Stimulated activated CD4-positive, alpha-beta T cell treated with anti-CD3 and anti-CD28 coated beads, Interleukin-2, amount 100 ng/mL, for 48 hours (primary cell): ENCODE measurements at places on chromosomes 5 and 9.

DNA sequence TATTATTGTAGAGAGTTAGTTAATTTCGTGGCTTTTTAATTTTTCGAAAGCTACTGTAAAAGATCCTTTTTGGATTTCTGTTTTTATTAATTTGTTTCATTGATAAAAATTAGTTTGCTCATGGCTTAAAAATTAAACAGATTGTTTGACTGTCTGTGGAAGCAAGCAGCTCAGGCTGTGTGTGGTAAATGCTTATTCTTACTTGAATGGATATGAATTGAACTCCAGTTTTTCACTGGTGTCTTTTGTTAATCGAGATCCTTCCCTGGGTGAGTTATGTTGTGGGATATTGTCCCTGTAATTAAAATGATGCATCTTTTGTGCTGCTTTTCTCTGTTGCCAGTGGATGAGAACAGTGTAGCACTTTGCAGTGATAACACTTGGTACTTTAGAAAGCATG lies 75.3 kb downstream of the PIK3R1 start:
- no peak for DNase-seq

GRCh38 chr5:58183078-58183785 lies 276.7 kb downstream of the PLK2 start:
- DNase-seq, result no peak

- DNase-seq, result no peak
Measured at GRCh38 chr5:93360436-93361088, 220.5 kb downstream of the NR2F1-AS1 start.

- DNase-seq, result no peak
Measured at GRCh38 chr9:120397453-120397852, 182.5 kb downstream of the CDK5RAP2 start.

- no peak for DNase-seq
Measured at GRCh38 chr5:117435203-117435602, 860.6 kb upstream of the SEMA6A start.

GRCh38 chr5:167513381-167513780 lies 778.1 kb upstream of the WWC1 start:
- DNase-seq, result no peak

DNA sequence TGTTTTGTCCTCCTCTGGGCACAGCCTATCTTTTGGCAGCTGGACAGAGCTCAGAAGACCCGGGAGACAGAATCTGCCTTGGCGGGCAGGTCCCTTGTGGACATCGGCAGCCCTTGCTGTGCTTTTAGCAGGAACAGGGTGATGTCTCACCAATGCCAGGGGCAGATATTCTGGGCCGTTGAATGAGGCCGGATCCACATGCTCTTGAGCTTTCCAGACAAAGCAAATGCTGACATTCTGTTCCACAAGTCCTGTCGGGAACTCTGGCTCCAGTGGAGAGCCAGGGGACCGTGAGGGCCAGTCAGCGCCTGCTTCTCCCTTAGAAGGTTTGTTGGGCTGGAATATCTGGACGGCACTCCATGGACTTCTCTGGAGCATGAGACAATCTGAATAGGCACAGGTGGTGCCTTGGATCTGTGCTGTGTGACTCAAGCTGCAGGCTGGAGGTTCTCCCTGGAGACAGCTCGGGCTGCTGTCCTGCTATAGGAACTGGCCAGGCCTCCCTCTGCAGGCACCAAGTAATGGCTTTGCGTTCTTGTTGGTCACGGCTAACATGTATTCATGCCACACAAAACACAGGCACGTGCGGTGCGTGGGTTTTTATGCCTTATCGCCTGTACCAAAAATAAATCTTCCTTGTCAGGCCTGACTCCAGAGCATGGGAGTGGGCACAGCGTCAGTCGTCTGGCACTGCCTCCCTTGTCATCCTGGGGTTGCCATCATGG lies 80.3 kb downstream of the GADD45G start:
- no peak for DNase-seq

DNA sequence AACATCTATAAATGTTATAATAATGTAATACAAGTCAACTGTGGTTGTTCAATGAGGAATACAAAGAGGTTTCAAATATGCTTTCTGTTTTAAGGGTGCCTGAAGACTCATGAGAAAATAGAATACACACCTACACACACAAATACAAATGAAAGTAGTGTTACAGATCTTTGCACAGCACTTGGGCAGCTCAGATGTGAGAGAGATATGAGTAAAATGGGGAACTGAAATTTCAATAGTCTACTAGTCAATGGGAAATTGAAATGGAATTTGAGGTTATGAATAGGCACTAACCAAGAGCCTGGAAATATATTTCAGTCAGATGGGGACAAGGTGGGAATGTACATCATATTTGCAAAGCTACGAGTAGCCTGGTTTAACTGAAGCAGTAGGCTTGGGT lies 96.6 kb downstream of the ISL1 start:
- DNase-seq, result no peak

- peak; percentile 24 for DNase-seq
Measured at GRCh38 chr5:75324791-75325190, 12.2 kb upstream of the HMGCR start.

DNA sequence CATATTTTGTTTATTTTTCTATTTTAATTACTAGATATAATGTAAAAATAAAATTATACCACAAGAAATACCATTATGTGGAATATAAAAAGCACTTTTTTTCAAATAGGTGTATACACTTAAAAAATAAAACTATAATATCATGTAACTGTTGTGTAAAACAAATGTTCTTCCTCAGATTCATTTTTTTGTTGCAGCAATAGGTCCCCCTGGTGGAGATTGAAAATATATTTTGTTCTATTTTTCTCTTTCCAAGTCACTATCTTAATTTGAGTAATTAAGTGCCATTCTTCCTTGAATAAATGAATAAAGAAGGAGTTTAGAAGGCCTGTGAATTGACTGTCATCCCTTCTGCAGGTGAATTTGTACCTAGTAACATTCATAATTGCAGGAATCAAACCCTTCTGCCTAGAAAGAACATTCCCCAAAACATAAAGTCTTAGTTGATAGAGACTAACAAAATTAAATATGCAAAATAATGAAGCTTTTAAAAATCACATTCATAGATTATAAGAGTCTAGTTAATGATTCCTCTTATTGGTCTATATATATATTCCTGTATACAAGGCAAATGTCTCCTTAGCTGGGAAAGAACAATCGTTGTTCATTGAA lies 23.4 kb downstream of the CETN3 start:
- DNase-seq, result no peak

DNA sequence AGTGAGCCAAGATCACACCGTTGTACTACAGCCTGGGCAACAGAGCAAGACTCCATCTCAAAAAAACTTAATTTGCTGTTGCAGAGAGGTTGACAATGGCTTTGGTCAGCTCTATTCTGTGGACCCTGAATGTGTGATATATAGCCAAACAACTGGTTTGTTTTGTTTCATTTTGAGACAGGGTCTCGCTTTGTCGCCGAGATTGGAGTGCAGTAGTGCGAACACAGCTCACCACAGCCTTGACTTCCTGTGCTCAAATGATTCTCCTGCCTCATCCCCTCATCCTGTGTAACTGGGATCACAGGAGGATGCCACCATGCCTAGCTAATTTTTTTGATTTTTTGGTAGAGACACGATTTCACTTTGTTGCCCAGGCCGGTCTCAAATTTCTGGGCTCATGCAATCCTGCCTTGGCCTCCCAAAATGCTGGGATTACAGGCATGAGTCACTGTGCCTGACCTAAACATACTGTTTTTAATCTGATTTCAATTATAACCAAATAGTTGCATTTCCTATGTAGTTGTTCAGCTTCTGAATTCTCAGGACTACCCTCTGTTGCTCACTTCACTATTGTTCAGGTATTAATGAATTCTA lies 9.8 kb downstream of the RNF183 start:
- no peak for DNase-seq

- DNase-seq, result no peak
Measured at GRCh38 chr5:130992095-130992494, 173.0 kb downstream of the HINT1 start.

- no peak for DNase-seq
Measured at GRCh38 chr5:80865551-80865950, 94.6 kb upstream of the RASGRF2 start.

GRCh38 chr9:97786341-97786740 lies 66.7 kb upstream of the FOXE1 start:
- no peak for DNase-seq

- DNase-seq, result no peak
Measured at GRCh38 chr5:180720486-180720885, 19.4 kb downstream of the OR2Y1 start.

- DNase-seq, result no peak
Measured at GRCh38 chr9:75990576-75991304, 100.3 kb downstream of the PCSK5 start.

DNA sequence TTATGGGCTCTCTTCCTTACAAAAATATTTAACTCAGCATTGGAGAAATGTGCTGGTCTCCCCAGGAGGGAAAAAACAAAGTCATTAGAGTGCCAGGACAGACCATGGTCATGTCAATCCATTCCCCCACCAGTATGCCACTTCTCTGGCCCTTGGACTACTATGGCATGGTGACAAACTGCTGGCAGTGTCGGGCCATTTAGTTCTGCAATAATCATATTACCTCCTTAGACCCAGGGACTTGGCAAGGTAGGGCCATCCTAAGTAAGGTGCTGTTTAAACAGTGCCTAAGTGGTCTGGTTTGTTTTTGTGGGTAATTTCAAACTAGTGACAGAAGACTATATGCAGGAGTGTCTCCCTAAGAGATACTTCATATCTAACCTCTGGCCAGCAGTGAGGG lies 177.8 kb upstream of the STK32A start:
- no peak for DNase-seq

DNA sequence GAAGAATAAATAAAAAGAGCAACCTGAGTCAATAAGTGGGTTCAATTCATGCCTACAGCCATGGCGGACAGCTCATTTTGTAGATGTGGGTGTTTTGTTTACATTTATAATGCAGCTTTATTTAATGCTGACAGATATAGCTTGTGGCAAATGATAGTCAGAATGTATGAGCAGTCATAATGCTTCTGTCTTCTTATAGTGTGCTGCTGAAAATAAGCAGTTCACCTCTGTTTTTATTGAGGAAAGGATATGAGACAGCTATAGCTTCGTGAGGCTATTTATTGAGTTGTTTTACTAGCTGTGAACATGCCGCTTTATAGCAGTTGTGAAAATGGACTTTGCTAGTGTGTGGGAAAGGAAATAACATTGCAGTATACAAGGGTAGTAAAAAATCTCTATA lies 147.4 kb downstream of the PBX3 start:
- no peak for DNase-seq

- DNase-seq, result no peak
Measured at GRCh38 chr5:1836176-1836890, 35.1 kb downstream of the NDUFS6 start.

GRCh38 chr5:151961557-151961956 lies 36.9 kb upstream of the GLRA1 start:
- DNase-seq, result no peak

- no peak for DNase-seq
Measured at GRCh38 chr5:139462586-139463276, at the start of gene ECSCR. ECSCR (minus strand) TSS chr5:139462743; CDS start chr5:139462670, 73 bp downstream.

GRCh38 chr5:98721231-98721928 lies 52.1 kb upstream of the RGMB start:
- no peak for DNase-seq

- no peak for DNase-seq
Measured at GRCh38 chr5:160159991-160160792, 40.9 kb upstream of the PWWP2A start.

DNA sequence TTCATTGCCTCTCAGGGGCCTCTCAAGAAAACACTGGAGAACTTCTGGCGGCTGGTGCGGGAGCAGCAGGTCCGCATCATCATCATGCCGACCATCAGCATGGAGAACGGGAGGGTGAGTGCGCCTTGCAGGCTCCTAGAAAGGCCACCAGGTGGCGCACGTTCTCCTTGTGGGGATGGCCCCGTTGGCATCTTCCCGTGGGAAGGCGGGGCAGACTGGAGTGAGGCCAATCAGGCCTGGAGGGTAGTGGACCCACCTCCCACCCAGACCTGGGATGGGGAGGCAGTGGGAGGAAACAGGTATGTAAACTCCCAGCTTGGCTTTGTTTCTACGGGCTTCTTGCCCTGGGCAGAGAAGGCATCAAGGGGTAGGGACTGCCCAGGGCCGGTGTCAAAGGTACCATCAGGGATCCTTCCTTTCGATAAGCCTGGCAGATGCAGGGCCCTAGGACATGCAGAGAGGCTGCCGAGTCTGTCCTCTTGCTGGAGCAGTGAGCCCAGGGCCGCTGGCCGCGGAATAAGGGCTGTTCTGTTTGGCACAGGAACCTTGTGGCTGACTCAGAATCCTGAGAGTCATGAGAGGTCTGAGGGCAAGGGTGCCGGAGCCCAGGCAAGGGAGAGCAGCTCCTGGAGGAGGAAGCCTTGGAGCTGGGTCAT lies 18.9 kb upstream of the SPTLC1 start:
- DNase-seq, result peak; percentile 78

GRCh38 chr5:173507171-173507570 lies 109.3 kb downstream of the BOD1 start:
- no peak for DNase-seq

DNA sequence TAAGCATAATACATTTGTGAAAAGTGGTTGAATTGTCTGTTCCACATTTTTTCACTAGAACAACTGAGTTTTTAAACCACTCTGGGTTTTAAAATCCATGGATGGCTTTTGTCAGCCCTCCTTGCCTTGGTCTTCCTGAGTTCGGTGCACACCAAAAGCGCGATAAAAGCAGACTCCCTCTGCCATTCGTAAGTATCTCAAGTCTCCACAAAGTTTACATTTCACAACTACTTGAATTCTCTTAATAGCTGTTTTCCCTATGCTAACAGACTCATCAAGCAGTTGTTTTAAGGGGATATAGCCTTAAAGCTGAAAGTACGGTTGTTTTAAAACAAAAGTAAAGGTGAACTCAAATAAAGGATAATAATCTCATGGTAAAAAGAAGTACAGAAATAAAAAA lies 52.9 kb downstream of the GLIS3 start:
- no peak for DNase-seq

GRCh38 chr9:128636024-128636390 lies 20.6 kb downstream of the DYNC2I2 start:
- no peak for DNase-seq

GRCh38 chr5:140633021-140633471 lies at the start of gene CD14:
CD14 (minus strand) TSS chr5:140633175; CDS start chr5:140633071, 104 bp downstream.
- DNase-seq, result no peak

DNA sequence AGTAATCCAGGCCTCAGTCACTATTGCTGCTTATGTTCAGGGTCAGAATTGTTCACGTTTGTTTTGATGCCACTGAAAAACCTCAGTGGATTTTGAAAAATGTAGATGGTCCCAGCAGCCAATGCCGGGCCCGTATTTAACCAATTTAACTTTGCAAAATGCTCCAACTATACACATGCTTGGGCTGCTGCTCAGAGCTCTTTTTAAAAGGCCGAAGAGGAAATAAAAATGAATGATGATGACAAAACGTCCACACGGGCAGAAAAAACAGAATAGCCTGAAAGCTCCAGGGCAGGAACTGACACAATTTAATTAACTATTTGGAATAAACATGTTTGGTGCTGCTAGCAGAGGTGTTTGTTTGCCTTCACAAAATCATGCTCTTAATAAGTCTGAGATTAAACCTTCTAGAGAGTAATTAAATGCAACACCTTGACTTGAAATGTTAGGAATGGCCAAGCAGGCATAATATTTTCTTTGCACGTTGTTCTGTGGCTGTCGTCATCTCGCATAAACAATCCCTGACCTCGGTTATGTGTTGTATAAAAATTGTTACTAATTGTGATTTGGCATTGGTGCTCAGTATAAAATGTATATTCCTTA lies 152.7 kb downstream of the SLIT3 start:
- no peak for DNase-seq
